ENCODE measurements at places on chromosomes 1 and 21.

- DNase-seq = no peak
Measured at GRCh38 chr1:26203642-26204318, 13.4 kb downstream of the CATSPER4 start.

GRCh38 chr21:44925378-44925755 lies 4.7 kb upstream of the ITGB2 start:
- no peak for DNase-seq

DNA sequence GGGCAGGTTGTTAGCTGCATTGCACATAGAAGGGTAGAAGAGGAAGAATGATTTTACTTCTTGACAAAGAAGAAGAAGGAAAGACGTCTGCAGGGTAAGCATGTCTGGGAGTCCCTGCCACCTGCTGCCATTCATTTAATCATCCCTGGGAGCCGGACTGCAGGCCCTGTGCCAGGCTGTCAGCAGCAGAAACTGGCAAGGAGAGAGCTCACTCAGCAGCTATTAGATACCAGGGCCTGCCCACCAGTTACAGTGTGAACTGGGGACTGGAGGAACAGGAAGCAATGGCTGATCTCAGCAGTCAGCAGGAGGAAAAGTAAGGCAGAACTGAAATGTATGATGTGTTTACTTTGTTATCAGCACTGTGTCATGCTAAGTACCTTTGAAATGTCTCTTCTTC lies 75.7 kb upstream of the C1orf87 start:
- DNase-seq = no peak

DNA sequence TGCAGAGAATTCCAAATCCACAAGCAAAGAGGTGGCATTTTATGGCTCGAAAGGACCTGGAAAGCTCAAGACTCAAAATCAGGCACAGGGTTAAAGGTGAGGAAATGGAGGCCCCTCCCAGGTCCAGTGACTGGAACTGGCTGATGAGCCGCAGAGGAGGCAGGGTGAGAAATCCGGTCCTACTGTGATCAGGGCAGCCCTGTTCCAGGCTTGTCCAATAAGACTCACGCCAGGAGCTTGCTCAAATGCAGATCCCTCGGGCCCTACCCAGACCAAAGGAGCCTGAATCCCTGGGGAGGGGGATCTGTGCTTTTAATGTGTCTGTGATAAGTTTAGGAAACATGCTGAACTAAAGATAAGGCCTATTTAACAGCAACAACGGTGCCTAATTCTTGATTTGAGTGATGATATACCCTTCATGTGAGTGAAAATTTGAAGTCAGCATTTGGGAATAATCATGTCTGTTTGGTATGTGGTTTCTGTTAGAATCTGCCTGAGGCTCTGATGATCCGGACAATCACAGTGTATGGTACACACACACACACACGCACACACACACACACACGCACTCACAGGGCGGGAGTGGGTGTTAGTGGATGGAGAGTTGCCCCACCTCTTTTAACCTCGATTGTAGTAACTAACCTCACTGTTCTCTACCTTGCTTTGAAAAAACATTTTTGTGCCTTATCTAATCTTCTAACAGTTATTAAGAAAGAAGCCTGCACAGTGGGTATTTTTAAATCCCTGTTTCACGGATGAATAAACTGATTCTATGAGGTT lies 54.1 kb upstream of the LYST start:
- DNase-seq = no peak

- no peak for DNase-seq
Measured at GRCh38 chr1:79006564-79006963, at the start of gene ADGRL4. TSS of gene ADGRL4 (minus strand) at chr1:79006730. CDS start at chr1:79006654, 76 bp downstream.

GRCh38 chr1:230108580-230108979 lies 41.5 kb downstream of the GALNT2 start:
- no peak for DNase-seq

- no peak for DNase-seq
Measured at GRCh38 chr1:33420870-33421775, 9.8 kb downstream of the PHC2 start.

DNA sequence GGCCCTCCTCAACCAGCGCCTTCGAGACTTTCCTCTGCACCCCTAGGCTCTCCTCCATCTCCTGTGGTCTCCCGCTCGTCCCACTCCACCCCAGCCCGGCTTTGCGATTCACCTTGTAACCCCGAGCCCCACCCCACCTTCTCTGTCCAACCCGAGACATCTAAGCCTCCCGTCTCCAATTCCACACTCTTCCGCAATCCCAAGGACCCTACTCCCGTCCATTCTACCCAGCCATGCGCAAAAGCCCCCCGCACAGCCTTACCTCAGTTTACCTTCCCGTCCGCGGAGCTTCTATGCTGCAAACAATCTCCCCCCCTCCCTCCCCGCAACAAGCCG lies 174 bp downstream of the SH3BP5L start:
- no peak for DNase-seq

GRCh38 chr1:111563619-111564018 lies 56.0 kb upstream of the RAP1A start:
- no peak for DNase-seq

DNA sequence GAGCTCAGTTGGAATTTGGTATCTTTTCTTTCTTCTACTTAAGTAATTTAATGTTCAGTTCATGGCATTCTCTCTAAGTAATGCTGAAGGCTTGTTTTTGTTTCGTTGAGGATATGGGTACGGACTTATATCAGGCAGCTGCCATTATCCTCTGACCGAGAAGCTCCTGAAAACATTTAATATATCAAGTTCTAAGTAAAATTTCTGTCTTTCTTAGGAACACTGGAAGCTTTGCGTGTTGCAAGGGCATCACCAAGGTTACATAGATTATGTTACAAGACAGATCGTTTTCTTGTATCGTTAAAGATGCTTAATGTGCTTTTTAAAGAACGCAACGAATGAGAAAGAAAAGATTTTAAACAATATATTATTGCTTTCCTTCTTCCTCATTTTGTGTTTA lies 1.0 kb upstream of the GALNT2 start:
- DNase-seq = no peak

GRCh38 chr21:17196623-17197022 lies 316.2 kb upstream of the CXADR start:
- DNase-seq = no peak

- DNase-seq = no peak
Measured at GRCh38 chr1:217403026-217403720, 227.7 kb downstream of the GPATCH2 start.

GRCh38 chr1:3198371-3199271 lies 129.6 kb downstream of the PRDM16 start:
- no peak for DNase-seq

DNA sequence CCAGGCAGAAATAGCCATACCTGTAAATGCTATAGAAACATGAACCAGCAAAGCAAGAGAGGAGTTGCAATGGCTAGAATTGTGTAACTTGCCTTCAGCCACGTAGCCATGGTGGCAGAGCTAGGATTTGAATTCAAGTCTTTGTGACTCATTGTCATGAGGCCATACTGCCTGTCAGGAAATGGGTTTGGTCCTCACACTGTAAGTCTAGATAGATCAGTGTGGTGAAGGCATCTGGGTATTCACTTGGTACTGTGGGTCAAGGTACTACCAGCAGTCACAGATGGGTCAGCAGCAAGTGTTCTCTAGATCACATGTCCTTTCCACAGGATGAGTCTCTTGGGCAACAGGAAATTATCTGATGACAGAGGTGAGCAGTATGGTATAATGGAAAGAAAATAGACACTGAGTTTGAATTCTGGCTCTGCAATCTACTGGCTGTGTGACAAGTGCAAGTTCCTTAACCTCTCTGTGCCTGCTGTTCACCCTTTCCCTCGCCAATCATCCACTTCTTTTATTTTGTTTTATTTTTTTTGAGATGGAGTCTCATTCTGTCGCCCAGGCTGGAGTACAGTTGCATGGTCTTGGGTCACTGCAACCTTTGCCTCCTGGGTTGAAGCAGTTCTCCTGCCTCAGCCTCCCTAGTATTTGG lies 36.9 kb downstream of the FGGY start:
- no peak for DNase-seq

GRCh38 chr1:184945029-184945428 lies 29.3 kb downstream of the NIBAN1 start:
- no peak for DNase-seq

GRCh38 chr1:55536545-55536865 lies 321.3 kb upstream of the USP24 start:
- no peak for DNase-seq

GRCh38 chr1:203251466-203251865 lies 22.0 kb upstream of the CHIT1 start:
- DNase-seq = no peak

DNA sequence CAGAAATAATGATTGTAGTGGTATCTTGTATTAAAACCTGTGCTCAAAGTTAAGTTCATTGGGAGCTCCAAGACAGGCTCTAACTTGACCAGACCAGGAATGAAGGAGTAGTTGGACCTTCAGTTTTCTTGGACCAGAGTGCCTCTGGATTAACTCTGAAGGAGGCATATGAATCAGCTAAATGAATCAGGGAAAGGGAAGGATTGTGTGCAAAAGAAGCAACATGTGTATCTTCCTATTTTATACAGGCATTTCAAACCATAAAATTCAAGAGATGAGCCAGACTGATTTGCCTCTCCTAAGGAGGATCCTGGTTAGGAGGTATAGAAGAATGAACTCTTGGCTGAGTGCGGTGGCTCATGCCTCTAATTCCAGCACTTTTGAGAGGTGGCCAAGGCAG lies 71.4 kb downstream of the CC2D1B start:
- no peak for DNase-seq

- DNase-seq = no peak
Measured at GRCh38 chr1:212512816-212513559, 80.3 kb downstream of the NENF start.

GRCh38 chr1:107252271-107252670 lies 111.4 kb downstream of the NTNG1 start:
- no peak for DNase-seq

GRCh38 chr21:44539046-44539445 lies 949 bp downstream of the KRTAP10-1 start:
- DNase-seq = no peak

DNA sequence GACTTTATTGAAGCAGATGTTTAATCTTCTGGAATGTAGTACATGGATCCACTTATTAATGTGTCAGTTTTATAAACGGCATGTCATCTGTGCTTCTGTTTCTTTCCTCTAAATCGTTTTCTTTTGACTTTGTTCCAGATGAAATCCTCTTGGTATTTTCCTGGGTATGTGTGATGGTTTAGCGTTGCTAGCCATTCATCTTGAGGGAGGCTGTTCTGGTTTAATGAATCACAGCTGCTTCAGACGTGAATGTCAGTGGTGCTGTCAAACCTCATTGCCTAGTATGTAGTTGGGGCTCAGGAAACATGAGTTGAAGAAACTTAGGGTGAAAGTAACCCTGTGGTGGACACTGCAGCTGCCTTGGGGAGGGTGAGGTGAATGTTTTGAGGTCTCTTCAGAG lies 33.2 kb downstream of the KCNK1 start:
- DNase-seq = no peak

GRCh38 chr21:37983336-37984095 lies 67.3 kb upstream of the KCNJ6 start:
- no peak for DNase-seq
